ENCODE measurements at places on chromosomes 5 and 9.

DNA sequence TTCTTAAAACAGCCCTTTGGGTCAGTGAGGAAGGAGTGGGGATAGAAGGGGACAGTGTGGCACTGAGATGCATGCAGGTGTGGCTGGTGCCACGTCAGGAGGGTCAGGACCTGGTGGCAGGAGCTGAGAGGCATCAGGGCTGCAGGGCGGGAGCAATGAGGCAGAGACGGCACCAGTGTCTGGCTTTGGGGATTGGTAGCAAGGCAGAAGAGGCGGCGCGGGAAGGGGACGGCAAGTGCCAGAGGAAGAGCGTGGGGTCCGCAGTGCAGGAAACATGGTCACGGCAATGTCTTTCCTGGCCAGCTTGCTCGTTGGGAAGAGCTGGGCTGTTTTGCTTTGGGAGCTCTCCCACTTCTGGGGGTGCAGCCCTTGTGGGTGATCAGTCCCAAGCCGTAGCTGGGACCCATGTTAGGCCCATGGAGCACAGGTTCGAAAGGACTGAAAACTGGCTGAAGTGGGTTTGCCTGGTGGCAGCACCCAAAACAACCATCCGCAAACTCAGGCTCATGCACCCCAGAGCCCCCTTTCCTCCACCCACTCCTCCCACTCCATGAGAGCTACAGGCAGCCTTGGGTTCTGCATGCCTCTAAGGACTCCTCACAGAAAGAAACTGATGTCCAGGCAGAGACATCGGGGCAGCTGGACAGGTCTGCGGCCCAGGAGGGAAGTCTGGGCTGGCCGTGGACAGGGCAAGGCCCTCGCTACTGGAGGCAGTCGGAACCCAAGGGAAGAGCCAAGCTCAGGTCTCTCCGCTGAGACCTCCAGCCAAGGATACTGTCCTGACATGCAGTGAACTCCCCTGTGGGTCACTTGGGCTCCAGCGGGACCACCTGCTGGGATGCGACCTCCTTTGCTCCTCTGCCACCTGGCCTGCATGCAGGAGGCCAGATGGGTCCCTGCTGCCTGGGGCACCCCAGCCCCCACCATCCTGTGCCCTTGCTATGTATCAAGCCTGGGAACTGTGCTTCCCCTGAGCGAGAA is 104.4 kb downstream of the ZNF354C start:
- DNase-seq: no peak

DNA sequence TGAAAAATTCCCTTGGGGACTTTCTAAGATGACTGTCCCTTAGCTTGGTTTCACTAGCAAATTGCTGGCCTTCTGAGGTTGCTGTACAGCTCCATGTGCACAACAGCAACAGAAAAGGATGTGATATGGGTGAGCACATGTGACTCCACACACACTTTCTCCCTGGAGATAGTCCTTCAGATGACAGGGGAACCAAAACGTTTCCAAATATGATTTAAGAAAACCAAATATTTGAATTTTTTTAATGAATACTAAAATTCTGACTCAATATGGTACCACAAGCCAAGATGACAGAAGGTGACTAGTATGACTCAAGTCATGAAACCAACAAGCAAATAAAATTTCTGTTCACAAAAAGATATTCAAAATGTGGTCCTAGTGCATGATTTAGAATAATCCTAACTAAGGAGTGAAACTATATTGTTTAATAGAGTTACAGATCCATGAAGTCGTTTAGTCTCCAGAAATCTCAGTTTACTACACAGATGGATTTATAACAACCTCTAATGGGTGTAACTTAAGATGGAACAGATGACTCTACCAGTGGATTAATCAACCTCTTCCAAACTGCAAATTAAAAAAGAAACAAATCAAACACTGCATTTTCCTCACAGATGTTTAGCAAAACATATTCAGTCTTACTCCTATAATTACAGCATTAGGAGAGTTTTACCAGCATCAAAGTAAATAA is 144.8 kb upstream of the PIK3R1 start:
- no peak for DNase-seq

DNA sequence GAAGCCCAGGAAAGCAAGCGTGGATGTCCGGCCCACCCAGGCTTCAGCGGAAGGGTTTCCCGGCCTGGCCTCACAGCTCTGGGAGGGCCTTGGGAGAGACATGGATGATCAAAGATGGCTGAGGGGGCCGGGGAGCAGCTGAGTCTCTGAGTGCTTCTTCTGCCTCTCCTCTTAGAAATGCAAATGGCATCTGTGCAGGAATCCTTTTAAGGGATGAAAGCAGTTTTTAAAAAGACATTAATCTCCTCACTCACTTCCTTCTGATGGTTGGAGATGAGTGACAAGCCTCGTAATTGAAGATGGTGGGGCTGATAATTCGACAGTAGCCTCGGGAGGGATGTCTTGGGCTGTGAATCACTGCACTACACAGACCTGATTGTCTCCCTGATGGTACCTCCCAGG is 24.3 kb upstream of the PITX1 start:
- no peak for DNase-seq

GRCh38 chr5:62115014-62115413 is 191.0 kb upstream of the KIF2A start:
- DNase-seq: no peak

GRCh38 chr5:115028557-115028956 is 141.2 kb downstream of the TRIM36 start:
- no peak for DNase-seq

GRCh38 chr5:36366883-36367282 is 65.2 kb upstream of the RANBP3L start:
- no peak for DNase-seq

- no peak for DNase-seq
Observed at GRCh38 chr9:37377688-37378612, 44.5 kb upstream of the GRHPR start.

GRCh38 chr9:129757045-129757444 is 4.2 kb upstream of the PTGES start:
- no peak for DNase-seq

Data from central memory CD4-positive, alpha-beta T cell (primary cell).